ENCODE measurements at places on chromosomes 4 and X.

GRCh38 chrX:22163326-22163725 lies 109.4 kb upstream of the CBLL2 start:
- no peak for DNase-seq

DNA sequence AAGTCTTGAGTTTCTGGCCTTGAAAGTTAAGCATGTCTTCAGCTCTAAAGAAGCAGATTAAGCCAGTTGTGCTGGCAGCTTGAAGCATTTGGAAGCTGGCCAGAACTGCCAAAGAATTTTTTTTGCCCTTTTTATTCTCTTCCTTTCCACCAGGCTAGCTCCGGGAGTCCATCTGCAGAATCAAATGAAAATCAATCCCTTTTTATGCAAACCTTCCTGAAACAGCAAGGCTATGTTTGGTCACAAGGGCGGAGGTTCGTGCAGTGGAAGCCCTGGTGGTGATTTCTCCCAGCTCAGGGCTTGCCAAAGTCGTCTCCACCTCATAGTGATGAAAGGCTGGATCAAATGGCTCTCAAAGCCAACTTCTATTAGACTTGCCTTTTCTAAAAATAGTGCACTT lies 21.6 kb upstream of the C4orf54 start:
- DNase-seq: no peak

GRCh38 chr4:73197220-73197619 lies 61.4 kb downstream of the ANKRD17 start:
- no peak for DNase-seq

DNA sequence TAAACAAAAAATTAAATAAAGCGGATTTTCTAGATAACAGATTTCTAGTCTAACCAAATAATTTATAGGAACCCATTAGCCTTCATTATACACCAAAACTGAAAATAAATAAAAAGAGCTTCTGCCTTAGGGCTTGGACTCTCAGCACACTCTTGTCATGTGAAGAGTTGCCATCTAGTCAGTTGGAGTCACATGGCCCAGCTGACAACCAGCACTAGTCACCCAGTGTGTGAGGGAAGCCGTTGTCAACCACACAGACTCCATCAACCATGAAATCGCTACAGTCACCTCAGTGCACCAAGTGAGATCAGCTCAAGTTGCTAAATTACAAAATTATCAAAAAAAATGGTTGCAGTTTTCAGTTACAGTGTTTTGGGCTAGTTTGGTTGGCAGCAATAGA lies 470.0 kb downstream of the GASK1B start:
- DNase-seq: no peak

- DNase-seq: no peak
Measured at GRCh38 chr4:125022855-125023501, 291.8 kb upstream of the FAT4 start.

GRCh38 chrX:102672856-102673255 lies 21.6 kb downstream of the GPRASP1 start:
- DNase-seq: no peak

- DNase-seq: no peak
Measured at GRCh38 chrX:68848189-68848940, 19.5 kb downstream of the EFNB1 start.

- no peak for DNase-seq
Measured at GRCh38 chrX:64427787-64428186, 32.5 kb upstream of the MTMR8 start.

All from astrocyte of the cerebellum (primary cell).